ENCODE measurements at places on chromosomes 2 and 18. TPM values are rescaled to one million over a fixed set of nuclear protein-coding genes. Genes with fewer than 3 reads are reported as not detected.

- no peak for DNase-seq
These were observed 156.1 kb downstream of the DYSF start for GRCh38 chr2:71609441-71609840.

DNA sequence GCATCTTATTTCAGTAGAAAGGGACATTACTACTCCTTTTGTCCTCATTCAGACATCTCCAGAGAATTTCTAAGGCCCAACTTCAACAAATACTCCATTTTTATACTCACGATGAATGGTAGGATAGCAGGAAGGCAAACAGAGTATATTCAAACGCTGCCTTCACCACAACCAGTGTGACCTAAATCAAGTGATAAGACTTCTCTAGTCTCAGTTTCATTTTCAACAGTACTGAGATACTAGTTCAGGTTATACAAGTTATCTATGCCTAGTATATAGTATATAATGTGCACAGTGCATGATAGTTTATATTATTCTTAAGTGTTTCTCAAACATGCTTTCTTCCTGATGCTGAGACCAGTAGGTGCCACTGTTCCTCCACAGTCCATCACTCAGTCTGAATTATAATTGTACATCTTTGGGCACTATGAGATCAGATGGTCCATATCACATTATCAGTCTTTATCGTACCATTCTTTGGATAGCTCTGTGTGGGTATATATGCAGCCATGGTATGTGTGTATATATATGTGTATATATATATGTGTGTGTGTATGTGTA lies 66.3 kb upstream of the RPE start:
- peak; percentile 44 for DNase-seq

- DNase-seq = no peak
These were observed 43.0 kb upstream of the KCNE4 start for GRCh38 chr2:223008956-223009355.

GRCh38 chr2:230735884-230736283 lies 23.2 kb downstream of the CAB39 start:
- DNase-seq = no peak

DNA sequence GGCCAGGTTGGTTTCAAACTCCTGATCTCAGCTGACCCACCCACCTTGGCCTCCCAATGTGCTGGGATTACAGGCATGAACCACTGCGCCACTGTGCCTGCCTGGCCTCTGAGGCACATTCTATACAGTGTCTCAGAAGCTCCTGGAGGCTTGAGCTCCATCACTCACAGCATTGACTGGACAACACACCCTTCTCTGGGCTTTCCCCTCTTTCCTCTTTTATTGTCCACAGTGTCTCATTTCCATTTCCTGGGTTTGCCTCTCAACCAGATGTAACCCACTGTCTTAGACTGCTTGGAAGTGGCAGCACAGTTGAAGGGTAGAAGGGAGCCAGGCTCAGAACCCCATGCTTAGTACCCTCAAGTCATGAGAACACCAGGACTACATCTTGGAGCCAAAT lies 208.1 kb downstream of the MTX2 start:
- DNase-seq = no peak

UGT1A8 gene
- total RNA-seq = not detected

DNA sequence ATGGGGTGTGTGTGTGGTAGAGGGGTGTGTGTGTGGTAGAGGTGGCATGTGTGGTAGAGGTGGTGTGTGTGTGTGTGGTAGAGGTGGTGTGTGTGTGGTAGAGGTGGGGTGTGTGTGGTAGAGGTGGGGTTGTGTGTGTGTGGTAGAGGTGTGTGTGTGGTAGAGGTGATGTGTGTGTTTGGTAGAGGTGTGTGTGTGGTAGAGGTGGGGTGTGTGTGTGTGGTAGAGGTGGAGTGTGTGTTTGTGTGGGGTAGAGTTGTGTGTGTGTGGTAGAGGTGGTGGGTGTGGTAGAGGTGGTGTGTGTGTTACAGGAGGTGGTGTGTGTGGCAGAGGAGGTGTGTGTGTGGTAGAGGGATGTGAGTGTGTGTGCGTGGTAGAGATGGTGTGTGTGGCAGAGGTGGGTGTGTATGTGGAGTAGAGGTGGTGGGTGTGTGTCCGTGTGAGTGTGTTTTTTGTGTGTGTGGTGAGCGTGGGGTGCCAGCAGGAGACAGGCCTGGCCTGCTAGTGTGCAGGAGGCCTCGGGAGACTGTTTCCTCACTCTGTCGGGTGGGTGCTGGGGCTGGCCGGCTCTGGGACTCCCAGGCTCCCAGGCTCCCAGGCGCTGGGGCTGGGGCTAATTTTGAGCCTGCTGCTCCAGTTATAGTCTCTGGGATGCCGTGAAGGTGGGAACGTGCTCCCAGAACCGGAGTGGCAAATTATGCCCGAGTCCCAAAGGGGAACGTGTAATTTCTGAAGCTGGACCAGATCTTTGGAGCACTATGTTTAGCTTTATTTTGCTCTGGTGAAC lies 165.2 kb downstream of the DYSF start:
- DNase-seq = peak; percentile 21

SIX3 gene
- not detected for total RNA-seq

DNA sequence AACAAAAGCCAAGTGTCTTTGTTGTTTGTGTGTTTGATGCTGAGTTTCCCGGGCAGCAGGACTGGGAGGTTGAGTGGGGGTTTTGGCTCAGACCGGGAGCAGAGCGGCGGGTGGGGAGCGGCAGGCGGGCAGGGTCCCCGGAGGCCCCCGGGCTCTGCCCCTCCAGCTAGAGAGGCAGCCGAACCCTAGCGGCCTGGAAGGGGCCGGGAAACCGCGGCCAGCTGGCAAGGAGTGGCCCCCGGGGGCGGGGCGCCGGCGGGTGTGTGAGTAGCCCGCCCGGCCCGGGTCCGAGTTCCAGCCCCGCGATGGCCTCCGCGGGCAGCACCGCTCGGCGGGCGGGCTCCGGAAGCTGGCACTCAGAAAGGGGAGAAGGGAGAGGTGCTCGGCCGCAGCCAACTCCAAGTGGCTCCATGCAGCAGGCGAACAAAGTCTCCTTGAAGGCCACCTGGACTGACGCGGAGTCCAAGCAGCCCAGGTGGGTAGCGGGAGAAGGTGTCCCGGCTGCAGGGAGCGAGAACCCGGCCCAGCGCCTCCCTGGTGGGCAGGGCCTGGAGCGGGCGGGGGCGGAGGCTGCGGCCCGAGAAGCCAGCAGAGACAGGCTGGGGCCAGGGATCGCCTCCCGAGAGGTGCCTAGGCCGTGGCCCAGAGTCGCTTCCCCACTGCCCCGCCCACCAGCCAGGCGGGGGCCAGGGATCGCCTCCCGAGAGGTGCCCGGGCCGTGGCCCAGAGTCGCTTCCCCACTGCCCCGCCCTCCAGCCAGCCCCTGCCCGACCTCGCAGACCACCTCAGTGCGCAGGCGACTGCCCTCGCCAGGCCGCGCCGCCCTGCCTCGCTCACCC lies at the start of gene ANKRD53:
ANKRD53 (plus strand) TSS at position 290 of the 839 bp plus-strand sequence; CDS start at position 306, 16 bp downstream.
- peak; percentile 83 for DNase-seq

MCEE gene
- total RNA-seq = 7.6 TPM

TMEM37 gene
- total RNA-seq = 21.9 TPM

MATN3 gene
- not detected for total RNA-seq

CXCR1 gene
- total RNA-seq = not detected

DNA sequence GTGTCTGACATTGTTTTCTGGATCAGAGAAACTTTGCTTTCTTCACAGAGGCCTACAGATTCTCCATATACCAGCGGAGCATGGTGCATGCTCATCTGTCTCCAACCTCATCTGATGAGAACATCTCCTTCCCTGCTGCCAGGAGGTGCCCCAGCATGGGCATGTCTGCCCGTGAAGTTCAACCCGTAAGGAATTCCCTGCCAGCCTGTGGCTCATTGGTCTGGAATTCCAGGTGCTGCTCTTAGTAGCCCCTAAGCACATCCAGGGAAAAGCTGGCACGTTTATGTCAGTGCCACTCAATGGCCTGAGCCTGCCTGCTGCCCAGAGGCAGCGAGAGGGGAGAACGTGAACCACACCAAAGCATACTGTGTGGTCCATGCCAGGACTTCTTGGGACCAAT lies 1.7 kb upstream of the SP100 start:
- DNase-seq = no peak

TMEM18 gene
- total RNA-seq = 5.8 TPM
